ENCODE measurements at places on chromosomes 4 and X. TPM values are rescaled to one million over a fixed set of nuclear protein-coding genes. Genes with fewer than 3 reads are reported as not detected.

GRCh38 chr4:128682942-128683666, 126.4 kb upstream of the JADE1 start:
- DNase-seq: no peak

- DNase-seq: no peak
These were observed 52.1 kb downstream of the LEF1 start for GRCh38 chr4:108116423-108117168.

GRCh38 chr4:52788806-52789205, 37.6 kb upstream of the ERVMER34-1 start:
- DNase-seq: no peak

DNA sequence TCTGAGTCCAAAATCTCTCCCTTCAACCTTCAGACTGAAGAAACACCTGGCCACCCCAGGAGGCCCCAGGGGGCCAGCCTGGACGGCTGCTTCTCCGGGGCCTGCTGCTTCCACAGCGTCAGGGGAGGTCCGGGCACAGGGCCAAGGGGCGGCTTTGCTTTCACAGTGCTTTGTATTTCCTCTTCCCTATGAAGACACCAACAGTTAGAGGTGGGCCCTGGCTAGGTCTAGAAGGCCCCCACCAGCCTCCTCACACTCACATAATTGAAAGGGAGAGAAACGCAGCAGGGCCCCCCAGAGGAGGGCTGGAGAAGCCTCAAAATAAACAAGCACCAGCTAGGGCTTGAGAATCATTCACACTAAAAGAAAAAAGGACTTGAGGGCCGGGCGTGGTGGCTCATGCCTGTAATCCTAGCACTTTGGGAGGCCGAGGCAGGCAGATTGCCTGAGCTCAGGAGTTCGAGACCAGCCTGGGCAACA, 17.8 kb downstream of the SCD5 start:
- DNase-seq: peak; percentile 38

GRCh38 chr4:19063662-19064061, 1042.1 kb upstream of the LCORL start:
- DNase-seq: no peak

DNA sequence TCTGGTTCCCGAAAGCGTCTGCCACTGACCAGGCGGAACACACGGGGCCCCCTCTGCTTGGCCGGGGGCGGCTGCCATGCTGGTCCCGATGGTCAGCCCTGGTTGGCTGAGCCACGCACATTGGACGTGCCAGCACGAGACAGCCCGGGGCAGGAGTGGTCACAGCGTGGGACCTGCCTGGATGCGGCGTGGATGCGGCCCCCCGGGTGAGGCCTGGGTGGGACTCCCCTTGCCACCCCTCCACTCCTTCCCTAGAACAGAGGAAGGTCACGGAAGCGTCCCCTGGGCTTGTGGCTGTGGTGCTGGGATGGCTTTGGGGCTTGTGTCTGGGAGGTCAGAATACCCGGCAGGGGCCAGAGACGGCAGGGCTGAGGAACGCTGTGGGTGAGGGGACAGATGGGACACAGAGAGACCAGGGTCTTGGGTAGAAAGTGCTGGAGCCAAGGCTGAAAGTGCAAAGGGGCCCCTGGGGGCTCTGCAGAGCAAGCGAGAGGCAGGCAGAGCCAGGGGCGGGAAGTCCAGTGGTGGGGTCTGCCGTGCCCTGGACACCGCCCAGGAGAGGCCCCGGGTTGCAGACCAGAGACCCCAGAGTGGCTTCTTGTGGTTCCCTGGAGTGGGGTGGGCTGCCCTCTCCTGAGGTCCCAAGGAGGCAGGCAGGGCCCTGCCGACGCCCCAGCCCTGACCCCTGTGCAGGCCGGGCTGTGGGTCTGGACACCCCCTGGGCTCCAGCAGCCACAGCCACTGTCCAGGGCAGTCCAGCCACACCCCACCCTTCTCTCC, 8.6 kb upstream of the CPLX1 start:
- DNase-seq: no peak

- no peak for DNase-seq
These were observed 116.4 kb upstream of the IGSF1 start for GRCh38 chrX:131405497-131405896.

GRCh38 chrX:9153300-9153699, 119.4 kb upstream of the FAM9B start:
- no peak for DNase-seq

GRCh38 chr4:146329050-146329716, 114.8 kb downstream of the REELD1 start:
- DNase-seq: no peak

PAGE2 gene
- total RNA-seq: not detected

MAOA gene
- 477 TPM for total RNA-seq

NAA11 gene
- total RNA-seq: not detected

ADAMTS3 gene
- 0.47 TPM for total RNA-seq

FAM114A1 gene
- 132 TPM for total RNA-seq

NBDY gene
- 12.6 TPM for total RNA-seq
